Central memory CD4-positive, alpha-beta T cell (primary cell): ENCODE measurements at places on chromosomes 7 and 10.

DNA sequence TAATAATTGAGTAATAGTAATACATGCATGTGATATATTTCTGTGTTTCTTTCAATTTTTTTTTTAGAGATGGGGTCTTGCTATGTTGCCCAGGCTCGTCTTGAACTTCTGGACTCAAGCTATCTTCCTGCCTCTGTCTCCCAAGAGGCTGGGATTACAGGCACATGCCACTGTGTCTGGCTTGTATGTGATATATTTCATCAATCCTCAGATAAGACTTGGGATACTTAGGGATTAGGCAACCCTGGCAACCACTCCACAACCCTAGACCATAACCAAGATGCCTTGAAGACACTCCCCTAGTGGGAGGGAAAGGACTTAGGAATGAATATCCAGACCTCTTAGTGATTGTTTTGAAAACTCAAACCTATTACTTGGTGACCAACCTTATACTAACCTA, 154.8 kb downstream of the CCDC3 start:
- DNase-seq, result no peak

DNA sequence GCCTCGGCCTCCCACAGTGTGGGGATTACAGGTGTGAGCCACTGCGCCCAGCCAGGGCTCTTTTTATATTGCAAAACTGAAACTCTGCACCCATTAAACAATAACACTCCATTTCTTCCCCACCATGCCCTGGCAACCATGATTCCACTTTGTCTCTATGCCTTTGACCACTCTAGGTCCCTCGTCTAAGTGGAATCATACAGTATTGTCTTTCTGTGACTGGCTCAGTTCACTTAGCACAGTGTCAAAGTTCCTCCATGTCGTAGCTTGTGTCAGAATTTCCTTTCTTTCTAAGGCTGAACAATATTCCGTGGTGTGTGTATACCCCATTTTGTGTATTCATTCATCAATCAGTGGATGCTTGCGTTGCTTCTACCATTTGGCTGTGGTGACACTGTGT, 46.2 kb downstream of the CUX1 start:
- DNase-seq, result no peak

DNA sequence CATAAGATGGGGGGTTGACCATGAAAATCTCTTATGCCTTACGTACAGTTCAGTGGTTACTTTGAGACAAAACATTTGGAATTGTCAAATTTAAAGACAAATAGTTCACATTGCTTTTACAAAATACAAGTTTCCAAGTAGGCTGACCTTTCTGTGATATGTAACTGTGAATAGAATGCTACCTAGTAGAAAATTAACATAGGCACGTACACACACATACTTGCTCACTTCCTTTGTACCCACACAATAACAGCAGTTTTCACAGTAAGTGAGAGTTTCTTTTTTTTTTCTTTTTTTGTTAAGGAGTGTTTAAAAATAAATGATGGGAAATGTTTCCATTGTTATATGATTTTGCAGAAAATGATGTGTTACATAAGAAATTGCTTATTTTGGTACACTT, 53.3 kb upstream of the SP8 start:
- DNase-seq, result no peak

- no peak for DNase-seq
These were observed 3.3 kb upstream of the NPTX2 start for GRCh38 chr7:98613601-98614425.

- DNase-seq, result no peak
These were observed 1.3 kb downstream of the CNNM1 start for GRCh38 chr10:99330347-99330924.
